CD14-positive monocyte (primary cell): ENCODE measurements at places on chromosomes 1 and 21. TPM values are rescaled to one million over a fixed set of nuclear protein-coding genes. Genes with fewer than 3 reads are reported as not detected.

GRCh38 chr1:31798433-31799195, 17.2 kb downstream of the SPOCD1 start:
- no peaks in the 10 kb centered on the region for H3K36me3 ChIP-seq
- no peak for DNase-seq
- H3K4me3 ChIP-seq: no peak overlapping the region

DNA sequence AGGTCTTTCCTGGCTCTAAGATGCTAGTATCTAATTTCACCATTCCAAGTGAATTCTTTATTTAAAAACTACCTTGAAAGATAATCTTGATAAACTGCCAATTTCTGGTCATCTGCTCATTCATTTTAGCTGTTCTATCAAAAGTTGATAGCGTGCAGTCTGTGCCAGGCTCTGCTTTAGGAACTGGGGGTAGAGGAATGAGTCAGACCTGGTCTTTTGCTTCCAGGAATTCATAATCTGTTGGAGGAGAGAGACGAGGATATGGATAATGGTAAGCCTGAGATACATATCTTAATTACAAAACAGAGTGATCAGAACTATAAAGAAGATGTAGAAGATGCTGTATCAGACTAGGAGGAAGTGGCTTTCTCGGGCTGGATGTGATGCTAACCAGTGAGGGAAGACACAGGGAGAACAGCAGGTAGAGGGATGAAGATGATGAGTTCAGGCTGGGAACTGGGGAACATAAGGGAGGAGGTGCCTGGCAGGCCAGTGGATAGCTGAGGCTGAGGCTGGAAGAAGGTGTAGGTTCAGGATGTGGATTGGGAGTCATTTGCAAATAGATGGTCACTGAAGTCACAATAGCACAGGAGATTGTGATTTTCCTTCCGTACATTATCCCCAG, 12.3 kb upstream of the PHC2 start:
- H3K4me1 ChIP-seq: peaks cover 11% of the 10 kb centered on the region
- no peaks in the 10 kb centered on the region for H3K27me3 ChIP-seq
- H3K27ac ChIP-seq: no peak overlapping the region
- H3K4me3 ChIP-seq: no peak overlapping the region
- no peaks in the 10 kb centered on the region for H3K36me3 ChIP-seq

GRCh38 chr1:245867738-245868137, 639.3 kb downstream of the SMYD3 start:
- H3K27ac ChIP-seq: no peak overlapping the region
- no peaks in the 10 kb centered on the region for H3K4me1 ChIP-seq
- DNase-seq: no peak
- no peaks in the 10 kb centered on the region for H3K36me3 ChIP-seq
- no peak overlapping the region for H3K4me3 ChIP-seq
- no peaks in the 10 kb centered on the region for H3K27me3 ChIP-seq

APP gene
- 88.8 and 118 TPM in 2 replicates for polyA plus RNA-seq

HUNK gene
- polyA plus RNA-seq: not detected
